Stimulated activated CD4-positive, alpha-beta T cell treated with anti-CD3 and anti-CD28 coated beads, Interleukin-4, amount 100 ng/mL, for 4 hours (primary cell): ENCODE measurements at places on chromosomes 12 and 14.

DNA sequence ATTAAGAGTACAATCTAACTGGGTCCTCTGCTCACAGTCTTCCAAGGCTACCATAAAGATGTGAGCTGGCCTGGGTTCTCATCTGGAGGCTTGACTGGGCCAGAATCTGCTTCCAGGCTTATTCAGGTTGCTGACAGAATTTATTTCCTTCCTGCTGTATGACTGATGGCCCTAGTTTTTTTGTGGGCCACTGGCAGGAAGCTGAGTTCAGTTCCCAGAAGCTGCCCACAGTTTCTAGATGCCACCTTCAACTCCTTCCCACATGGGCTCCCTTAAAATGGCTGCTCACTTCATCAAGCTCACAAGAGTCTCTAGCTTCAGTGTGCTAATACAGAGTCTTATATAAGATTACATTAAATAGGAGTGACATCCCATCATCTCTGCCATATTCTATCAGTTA, 121.7 kb upstream of the CAND1 start:
- DNase-seq: no peak

GRCh38 chr12:88361493-88361892, 218.8 kb downstream of the KITLG start:
- DNase-seq: no peak

- no peak for DNase-seq
Observed at GRCh38 chr12:83904175-83904574, 1008.4 kb downstream of the SLC6A15 start.

DNA sequence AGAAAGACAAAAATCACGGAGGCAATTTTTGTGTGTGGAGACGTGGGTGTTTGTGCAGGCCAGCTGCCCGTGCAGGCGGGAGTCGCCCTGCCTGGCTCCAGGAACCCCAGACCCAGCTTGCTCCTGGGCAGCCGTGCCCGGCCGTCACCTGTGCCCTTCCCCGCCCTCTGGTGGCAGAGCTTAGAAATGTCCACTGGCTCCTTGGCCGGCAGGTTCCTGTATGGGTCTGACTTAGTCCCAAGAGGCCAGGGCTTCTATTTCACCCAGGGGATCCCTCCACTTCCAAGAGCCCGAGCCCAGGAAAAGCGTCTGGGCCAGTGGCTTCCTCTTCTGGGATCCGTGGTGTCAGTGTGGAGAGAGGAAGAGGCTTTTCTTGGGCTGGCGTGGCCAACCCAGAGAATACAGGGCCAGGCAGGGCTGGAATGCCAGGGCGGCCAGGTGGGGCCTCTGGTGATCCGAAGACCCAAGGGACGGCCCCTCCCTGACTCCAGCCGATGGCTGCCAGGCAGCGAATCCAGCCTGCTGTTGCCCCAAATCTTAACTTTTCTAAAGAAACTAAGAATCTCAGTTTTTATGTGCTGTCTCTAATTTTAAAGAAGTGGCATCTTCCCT, 120.9 kb downstream of the TMEM132C start:
- DNase-seq: no peak

DNA sequence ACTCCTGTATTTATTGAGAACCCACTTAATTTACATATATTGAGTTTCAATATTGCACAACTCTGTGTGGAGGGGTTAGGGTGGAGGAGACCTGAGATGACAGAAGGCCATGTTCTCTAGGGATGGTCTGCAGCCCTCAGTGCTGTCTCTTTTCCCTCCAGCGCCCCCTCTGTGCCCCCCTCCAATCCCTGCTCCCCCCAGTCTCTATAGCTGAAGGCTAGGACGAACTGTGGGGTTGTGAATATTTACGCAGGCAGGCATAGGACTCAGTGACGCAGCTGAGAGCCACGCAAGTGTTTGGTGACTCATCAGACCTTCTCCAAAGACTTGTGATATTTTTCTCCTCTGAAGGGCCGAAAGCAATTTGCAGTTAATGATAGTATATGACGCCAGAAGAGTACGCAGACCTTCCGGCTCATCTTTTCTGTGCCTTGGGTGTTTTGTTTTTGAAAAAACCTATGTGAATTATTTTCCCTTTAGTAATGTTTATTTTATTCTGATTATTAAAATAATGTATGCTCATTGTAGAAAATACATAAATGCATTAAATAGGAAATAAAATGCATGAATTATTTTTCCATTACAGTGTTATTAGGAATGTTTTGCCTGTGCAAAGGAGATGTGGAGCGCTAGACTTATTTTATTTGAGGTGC, 85.3 kb downstream of the SLC25A47 start:
- no peak for DNase-seq

- no peak for DNase-seq
Observed at GRCh38 chr14:90388437-90388836, 8.4 kb upstream of the CALM1 start.

DNA sequence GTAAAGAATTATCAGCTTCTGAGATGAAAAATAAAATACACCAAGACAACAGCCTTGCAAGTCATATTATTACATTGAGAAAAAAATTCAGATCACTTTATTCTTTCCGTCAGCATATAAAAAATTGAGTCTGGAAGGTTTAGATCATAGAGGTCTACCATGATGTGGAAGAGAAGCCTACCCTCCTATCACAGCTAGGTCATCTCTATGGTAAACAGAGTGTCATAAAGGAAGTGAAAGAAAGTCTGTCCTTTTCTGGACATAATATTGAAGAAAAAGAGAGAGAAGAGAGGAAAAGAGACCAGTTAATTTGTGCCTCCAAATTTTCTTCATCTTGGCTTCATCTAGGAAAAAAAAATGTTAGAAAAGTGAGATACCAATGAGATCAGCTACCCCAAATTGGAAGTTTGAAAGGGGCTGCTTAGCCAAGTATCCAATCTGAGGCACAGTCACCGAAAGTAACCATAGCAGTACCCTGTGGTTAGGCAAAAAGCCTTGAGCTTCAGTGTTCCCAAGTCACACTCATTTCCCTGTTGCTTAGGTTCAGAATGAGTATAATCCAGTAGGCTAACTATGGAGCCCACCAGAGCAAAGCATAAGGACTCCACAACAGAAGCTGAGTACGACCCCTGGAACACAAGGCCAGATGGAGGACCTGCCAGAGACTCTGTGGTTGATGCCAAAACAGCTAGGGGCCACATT, 38.1 kb downstream of the DUSP6 start:
- no peak for DNase-seq

- no peak for DNase-seq
Observed at GRCh38 chr14:104885031-104885972, 20.2 kb downstream of the CEP170B start.

DNA sequence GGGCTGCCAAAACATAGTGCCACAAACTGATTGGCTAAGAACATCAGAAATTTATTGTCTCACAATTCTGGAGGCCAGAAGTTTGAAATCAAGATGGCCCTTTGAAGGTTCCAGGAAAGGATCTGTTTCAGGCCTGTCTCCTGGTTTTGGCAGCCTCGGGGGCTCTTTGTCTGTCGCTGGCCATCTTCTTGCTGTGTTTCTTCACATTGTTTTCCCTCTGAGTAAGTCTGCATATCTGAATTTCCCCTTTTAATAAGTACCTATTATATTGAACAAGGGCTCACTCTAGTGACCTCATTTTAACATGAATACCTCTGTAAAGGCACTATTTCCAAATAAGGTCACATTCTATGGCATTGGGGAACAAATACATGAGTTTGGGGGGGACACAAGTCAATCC, 467.1 kb upstream of the MGAT4C start:
- no peak for DNase-seq

DNA sequence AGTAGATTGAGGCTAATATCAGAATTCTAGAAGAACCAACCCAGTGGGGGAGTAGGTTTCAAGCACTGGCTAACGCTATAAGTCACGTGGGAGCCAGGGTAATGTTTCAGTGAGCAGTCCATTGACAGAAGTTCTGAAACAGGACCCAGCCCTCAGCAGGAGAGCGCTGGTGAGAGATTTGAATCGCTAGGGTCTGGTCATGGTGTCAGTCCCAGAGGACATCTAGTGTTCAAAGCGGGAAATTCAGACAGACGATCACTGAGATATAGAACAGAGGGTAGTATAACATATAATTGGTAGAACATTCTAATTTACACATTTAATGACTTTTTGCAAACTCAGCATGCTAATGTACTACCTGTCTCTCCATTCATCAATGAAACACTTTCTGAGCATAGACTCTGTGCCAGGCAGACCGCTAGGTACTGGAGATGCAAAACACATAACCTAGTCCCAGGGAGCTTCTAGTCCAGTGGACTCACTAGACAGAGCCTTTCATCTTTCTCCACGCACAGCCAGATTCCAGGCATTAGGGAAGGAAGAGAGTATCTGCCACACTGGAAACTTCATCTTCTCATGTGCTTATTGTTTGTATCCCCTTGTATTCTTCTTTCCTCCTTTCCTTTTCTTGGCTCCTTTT, 35.4 kb upstream of the RNASE3 start:
- no peak for DNase-seq

- DNase-seq: no peak
Observed at GRCh38 chr14:74671789-74672188, 41.1 kb downstream of the AREL1 start.

DNA sequence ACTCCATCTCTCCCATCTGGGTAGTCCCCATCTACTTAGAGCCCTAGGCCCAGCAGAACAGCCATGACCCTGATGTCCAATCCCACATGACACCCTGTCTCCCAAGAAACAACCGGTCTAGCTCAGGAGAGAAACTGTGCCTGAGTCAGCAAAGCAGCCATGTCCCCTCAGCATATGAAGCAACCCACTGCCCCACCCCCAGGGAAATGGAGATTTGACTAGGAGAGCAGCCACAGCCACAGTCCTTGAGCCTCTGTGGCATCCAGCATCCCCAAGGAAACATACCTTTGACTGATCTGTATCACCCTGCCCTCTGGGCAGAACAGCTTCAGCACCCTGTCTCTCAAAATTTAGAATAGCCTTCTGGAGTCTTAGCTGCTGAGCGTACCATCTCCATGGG, 641.9 kb upstream of the FBXO33 start:
- DNase-seq: no peak

DNA sequence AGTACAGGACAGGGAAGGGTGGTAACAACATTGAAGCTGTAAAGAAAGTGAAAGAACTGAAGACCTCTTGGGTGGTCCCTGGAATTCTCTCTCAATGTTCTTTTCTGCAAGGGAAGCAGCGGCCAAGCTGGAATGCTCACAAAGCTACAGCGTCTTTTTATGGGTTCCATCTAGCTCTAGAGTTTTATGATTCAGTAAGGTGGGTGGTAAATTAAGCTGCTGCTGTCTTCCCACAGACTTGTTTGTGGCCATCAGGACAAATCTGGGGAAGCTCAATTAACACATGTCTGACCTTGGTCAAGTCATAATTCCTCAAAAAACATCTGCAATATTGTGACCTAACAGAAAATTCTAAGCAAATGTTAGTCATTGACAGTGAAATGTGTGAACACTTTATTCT, 139.1 kb downstream of the MED13L start:
- DNase-seq: no peak

GRCh38 chr12:113039911-113040445, 16.6 kb upstream of the DTX1 start:
- no peak for DNase-seq

GRCh38 chr14:95041477-95042020, 115.8 kb downstream of the DICER1 start:
- DNase-seq: no peak

DNA sequence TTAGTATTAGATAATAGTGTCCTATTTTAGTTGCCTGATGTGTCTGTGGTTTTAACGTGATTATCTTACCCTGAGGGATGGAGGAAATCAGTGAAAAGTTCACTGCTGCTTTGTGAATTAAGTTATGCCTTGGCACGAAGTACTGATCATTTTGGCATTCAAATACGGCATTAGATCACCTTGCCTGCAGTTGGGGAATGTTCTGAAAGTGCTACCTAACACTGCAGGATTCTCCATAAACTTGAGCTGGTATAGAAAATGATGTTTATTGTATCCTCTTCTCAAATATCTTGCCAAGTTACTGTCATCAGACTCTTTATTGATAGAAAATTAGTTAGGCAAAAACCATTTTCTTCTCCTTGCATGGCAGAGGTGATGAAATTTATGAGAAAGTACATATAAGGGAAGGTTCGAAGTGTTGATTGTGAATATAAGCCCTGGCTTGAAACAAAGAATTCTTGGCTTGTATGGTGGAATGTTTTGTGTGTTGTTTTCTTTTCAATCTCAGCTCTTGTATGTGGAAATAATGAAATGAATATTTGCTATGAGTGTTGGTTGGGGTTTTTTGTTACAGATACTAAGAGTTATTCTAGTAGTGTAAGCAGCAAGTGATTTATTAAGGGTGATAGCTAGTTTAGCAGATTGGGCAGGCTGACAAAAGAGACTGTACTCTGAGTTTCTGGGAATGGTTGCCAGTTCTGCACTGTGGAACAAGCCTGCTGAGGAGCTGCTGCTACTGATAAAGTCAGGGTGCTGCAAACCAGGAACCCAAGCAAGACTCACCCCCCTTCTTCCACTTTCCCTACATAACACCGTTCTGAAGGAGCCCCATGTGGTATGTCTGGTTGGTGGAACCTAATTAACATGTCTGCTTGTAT, 448.3 kb downstream of the PCNX1 start:
- DNase-seq: no peak

DNA sequence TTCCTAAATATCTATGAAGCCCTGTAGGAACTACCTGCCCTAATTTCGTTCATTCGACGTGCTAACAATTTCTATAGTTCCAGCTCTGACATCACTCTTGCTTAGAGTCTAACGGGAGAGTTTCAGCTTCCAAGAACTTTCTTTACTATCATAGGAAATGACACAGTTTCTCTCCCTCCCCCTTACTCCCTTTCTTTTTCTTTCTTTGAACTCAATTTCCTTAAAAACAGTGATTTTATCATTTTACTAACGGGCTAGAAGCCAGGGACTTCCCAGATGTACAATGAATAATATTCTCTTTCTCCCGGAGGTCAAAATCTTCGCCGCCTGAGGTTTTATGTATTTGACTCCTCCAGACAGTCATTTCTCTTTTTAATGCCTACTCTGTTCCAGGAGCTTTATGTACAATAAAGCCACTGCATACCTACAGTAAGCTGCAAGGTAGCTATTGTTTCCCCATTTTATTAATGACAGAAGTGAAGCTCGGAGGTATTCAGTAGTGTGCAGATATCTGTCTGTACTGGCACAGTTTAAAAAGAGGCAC, 15.7 kb downstream of the SMCO2 start:
- no peak for DNase-seq

DNA sequence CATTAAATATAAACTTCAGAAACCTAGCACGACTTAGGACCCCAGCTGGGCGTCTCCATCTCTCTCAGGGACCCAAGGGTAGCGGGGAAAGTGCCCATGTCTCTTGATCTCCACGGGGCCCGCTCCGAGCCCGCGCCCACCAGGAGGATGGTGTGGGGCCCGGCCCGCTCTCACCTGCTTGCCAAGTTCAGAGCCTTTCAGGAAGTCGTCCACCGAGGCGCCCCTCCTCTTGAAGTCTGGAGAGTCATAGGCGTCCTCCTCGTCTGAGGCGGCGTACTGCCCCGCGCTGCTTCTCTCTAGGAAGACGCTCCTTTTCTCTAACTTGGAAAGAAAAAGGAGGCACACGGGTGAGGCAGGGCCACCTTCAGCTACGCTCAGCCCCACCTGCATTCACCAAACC, 96.9 kb downstream of the PIWIL1 start:
- no peak for DNase-seq

DNA sequence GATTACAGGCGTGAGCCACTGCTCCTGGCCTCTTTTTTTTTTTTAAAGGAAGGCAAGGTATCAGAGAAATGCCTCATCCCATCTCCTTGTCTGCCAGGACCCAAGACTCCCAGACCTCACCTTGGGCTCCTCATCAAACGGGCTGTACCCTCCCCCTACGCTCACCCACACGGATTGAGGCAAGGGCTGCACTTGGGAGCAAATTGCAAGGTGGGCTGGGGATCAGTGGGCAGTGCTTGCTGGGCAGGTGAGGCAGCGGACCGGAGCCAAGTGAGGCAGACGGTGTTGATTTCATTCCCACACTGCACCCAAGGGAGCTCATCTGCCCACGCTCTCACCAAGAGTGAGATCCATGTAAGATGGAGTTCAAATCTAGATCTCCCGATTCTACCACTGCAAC, 41.0 kb upstream of the DICER1 start:
- DNase-seq: no peak
